ELR (cell line): ENCODE measurements at places on chromosomes 13 and 19.

- peak; percentile 96 for DNase-seq
Measured at GRCh38 chr19:41887711-41888382, 4.9 kb downstream of the ARHGEF1 start.

- peak; percentile 64 for DNase-seq
Measured at GRCh38 chr19:35545855-35546381, 492 bp downstream of the TMEM147 start.

- DNase-seq = peak; percentile 92
Measured at GRCh38 chr19:23526302-23526701, 131.0 kb upstream of the ZNF91 start.

DNA sequence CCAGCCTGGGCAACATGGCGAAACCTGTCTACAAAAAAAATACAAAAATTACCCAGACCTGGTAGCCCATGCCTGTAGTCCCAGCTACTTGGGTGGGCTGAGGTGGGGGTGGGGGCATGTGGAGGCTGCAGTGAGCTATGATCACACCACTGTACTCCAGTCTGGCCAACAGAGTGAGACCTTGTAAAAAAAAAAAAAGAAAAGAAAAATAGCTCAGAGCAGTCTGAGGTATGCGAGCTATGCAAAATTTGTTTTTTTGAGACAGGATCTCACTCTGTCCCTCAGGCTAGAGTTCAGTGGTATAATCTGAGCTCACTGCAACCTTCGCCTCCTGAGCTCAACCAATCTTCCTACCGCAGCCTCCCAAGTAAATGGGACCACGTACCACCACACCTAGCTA, 7.1 kb upstream of the TOMM40 start:
- DNase-seq = no peak

- DNase-seq = peak; percentile 27
Measured at GRCh38 chr19:18833141-18833476, 1.4 kb downstream of the UPF1 start.

DNA sequence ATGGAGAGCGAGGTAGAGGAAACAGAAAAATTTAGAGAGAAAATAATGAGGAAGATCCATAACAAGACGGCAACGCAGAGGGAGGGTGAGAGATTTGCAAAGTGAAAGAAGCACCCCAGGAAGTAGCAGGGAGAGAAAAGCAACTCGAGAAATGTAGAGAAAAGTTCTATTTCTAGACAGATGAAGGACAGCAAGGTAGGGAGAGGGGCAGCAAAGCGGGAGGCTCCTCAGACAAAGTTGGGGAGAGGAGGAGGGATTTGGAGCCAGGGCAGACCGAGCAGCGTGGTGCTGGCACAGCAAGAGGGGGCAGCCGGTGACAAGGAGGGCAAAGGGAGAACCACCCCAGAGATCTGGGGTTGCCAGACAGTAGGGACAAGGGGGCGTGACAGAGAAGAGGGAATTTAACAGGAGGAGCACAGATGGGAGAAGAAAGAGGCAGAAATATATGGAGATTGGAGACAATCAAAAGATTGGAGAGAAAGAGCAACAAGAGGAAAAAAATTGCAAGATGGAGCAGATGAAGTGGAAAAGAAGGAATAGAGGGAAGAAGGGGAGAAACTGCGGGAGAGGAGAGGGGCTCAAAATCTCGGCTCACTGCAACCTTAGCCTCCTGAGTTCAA, 989 bp downstream of the ZNF766 start:
- peak; percentile 35 for DNase-seq

GRCh38 chr13:34878329-34878728, 63.7 kb upstream of the NBEA start:
- DNase-seq = no peak

GRCh38 chr19:2455851-2456570, 748 bp downstream of the LMNB2 start:
- peak; percentile 54 for DNase-seq

DNA sequence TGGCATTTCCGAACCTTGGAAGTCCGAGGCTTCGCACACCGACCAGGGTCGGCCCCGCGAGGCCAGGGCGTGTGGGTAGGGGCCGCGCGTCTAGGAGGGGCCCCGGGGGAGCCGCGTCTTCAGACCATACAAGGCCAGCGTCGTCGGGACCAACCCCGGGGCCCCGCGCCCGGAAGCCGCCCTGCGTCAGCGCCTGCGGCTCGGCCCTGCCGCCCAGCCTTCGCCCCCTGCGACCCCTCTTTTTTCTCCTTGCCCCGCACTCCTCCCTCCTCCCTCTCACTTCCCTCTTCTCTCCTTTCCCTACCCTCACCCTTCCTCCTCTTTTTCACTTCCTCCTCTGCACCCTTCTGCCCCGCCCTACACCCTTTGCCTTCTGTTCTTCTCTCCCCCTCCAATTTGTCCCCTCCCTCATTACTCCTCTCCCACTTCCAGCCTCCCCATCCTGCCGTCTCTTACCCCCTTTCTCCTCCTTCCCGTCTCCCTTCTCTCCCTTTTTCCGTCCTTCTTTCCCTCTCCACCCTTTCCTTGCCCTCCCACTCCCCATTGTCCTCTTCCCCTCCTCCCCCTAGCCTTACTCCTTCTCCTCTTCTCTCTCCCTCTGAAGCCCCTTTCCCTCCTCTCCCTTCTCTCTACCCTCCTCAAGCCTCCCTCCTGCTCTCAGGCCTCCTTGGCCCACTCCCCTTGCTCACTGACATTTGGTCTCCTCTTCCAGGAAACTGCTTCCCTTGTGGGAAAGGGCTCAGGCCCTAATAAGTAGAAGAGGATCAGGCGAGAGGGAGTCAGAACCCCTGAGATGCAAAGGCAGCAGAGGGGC, 2.2 kb upstream of the PLEKHG2 start:
- DNase-seq = peak; percentile 44
